ENCODE measurements at places on chromosomes 11 and 22. TPM values are rescaled to one million over a fixed set of nuclear protein-coding genes. Genes with fewer than 3 reads are reported as not detected.

- no peak for DNase-seq
These were observed 40.1 kb upstream of the CLMP start for GRCh38 chr11:123235117-123235655.

DNA sequence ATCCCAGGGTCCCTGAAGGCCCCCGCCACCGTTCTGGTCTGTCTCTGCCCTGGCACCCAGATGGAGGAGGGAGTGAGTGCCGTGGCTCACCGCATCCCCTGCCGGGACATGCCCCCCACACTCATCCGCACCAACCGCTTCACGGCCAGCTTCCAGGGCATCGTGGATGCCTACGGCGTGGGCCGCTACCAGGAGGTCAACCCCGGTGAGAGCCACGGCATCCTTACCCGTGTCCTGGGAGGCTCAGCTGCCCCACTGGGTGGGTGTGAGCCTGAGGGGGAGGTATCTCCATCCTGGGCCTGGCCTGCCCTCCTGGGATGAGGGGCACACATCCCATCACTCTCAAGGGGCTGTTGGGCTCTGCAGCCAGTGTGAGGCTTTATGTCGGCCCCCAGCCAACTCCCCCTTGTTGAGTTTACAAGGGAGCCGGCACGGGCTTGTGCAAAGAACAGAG is 6.1 kb downstream of the TCIRG1 start:
- DNase-seq = no peak

DNA sequence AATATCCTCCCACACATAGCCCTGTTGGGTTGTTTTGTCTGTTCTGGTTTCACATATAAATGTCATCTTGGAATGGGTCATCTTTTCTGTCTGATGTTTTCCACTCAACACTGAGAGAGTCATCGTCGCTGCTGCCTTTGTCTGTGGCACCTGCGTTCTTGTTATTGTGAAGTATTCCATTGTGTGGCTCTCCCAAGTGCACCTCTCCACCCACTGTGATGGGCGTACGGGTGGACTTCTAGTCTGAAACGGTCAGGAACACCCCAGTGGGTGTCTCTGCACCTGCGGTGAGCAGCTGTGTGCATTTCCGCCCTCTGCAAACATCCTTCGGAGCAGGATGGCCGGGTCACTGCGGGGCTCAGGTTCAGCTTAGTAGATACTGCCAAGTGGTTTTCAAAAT is 34.5 kb upstream of the RTL6 start:
- no peak for DNase-seq

DNA sequence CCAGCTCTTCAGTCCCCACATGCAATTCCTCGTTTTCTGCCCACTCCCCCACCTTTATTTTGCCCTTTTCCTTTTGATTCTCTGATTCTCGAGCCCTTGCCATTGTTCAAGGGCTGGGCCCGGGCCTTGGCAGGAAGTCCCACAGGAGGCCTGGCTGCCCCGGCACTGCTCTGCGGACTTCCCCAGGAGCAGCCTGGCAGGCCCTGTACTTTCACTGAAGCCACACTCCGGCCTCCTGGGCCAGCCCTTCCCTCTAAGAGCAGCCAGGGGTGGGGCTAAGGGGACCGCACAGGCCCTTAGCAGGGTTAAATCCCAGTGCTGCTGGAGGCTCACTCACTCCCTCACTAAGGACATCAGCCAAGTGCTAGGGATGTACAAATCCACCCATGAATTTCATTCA is 4.1 kb downstream of the LRRC32 start:
- peak; percentile 46 for DNase-seq

DNA sequence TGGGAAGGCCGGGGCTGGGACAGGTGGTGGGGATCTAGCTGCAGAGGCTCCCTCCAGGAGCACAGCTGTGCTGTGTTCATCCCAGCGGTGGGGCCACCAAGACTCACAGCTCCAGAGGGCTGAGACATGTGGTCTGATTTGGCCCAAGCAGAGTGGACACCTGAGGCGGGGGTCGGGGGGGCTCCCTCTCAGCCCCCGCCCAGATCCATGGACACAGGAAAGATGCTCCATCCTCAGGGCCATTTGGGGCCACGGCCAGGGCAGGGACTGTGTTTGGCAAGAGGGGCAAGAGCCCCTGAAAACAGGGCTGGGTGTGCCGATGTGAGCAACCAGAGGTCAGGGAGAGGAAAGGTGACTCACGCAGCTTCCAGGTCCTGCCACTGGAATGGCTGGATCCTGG is 219.4 kb downstream of the BRD1 start:
- no peak for DNase-seq

- no peak for DNase-seq
These were observed 324.0 kb upstream of the PLET1 start for GRCh38 chr11:112584672-112585071.

- DNase-seq = no peak
These were observed 63.8 kb upstream of the UCP3 start for GRCh38 chr11:74072721-74073120.

DNA sequence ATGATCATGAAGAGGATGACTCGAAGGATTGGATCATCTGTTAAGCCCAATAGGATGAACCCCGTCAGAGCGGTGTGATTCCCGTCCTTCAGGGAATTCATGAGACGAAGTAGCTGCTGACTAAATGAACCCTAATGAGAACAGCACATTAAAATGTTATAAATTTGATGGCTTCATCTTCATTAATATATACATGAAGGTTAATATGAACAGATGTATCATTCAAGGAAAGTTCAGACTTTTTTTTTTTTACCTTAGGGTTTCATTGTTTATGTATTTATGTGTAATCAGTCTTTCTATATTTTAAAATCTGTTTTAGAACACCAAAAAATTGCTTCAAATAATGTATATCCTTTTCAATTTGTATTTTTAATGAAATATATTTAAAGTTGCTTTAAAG is at the start of gene OR5P2:
OR5P2 (minus strand) TSS at position 101 of the 400 bp plus-strand sequence; CDS start at position 101, 0 bp downstream.
- no peak for DNase-seq

GRCh38 chr11:110493346-110493745 is 63.6 kb downstream of the FDX1 start:
- no peak for DNase-seq

DNA sequence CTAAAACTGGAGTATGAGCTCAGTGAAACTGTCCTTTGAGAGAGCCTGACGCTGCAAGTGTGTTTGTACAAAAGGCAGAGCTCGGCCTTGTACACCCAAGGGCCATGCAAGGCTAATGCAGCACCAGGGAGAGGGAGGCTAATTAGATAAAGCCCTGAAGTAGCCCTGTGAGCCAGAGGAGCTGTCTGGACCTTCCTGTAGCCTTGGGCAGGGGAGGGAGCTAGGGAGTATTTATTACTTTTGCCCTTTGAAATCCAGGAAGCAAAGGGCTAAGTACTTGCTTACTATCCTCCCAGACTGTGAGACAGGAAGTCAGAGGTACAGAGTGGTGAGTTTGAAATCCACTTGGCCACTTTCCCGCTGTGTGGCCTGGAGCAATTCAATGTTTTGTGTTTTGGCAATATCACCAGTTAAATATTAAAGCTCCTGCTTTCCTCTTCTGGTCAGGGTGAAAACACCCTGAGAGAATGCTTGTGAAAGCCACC is 10.2 kb upstream of the LDHA start:
- DNase-seq = peak; percentile 79

DNA sequence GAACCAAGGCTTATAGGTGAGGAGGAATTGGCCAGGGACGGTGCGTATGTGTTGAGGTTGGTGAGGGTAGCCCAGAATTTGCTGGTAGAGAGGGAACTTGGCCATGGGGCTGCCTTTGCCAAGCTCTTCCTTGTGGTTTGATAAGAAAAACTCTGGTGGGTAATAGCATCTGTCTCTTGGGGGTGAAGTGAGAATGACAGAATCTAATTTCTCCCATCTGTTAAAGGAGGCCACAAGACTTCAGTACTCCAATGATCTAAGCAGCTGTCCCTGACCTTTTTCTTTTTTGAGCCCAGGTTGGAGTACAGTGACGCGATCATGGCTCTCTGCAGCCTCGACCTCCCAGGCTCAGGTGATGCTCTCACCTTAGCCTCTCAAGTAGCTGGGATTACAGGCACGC is 36.0 kb upstream of the PICK1 start:
- no peak for DNase-seq

DNA sequence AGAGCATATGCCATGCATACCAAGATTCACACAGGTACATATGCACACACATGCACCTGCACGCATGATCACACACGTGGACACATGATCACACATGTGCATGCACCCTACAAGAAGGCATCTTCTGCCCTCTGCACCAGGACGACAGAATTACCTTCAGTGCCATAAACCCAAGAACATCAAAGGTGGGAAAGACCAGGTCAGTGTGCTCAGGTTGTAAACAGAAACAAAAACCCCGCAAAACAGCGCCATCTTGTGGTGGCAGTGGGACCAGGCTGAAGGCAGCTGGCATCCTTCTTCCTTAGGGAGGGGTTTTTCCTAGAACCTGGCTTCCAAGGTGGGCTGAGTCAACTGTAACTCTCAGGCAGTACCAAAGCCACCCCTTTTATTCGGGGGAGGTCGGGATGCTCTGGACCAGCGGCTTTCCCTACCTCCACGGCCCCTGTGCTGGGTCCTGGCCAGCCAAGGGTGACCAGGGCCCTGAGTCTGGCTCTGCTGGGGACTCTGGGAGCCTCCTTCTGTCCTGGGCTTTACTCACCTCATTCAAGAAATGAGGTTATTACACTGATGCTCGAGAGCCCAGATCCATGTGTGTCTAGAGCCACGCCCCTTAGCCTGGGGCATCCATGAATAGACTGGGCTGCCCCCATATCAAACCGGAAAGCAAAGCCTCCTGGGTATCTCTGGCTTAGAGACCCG is 69.4 kb upstream of the FGF3 start:
- DNase-seq = peak; percentile 38

DNA sequence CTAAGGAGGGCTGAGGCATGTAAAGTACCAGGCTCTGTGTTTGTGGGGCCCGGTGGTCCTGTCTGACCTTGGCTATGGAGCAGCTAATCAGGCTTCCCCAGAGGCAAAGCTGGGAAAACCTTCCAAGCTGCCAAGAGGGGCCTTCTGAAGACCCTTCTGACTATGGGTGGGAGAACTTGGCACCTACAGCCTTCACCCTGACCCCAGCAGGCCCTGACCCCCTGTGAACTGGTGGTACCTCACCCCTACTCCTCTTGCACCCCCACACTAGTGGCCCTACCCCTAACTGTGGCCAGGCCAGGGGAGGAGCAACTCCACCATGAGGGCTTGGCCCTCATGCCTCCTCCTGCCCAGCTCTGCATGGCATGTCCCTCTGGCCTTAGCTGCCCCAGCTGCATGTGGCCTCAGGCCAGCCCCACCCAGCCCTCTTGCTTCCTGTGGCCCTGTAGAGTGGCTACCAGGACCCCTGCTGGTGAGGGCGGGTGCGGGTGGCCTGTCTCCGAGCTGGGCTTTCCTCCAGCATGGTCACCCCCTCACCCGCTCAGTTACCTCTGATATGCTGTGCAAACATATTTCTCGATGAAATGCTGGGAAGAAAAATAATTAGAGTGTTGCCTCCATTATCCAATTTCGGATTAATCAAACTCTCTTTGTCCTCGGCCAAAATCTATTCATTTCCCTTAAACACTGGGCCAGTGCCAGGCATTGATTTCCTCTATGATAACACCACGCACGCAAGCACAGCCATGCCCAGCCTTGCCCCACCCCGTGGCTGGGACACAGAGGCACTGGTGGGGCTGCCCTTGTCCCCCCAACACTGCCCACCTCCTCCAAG is 7.5 kb downstream of the GNAZ start:
- DNase-seq = no peak

- DNase-seq = no peak
These were observed 50.5 kb upstream of the ADA2 start for GRCh38 chr22:17269607-17270261.

- DNase-seq = peak; percentile 95
These were observed 5.9 kb upstream of the CNTF start for GRCh38 chr11:58616594-58616993.

- peak; percentile 69 for DNase-seq
These were observed 15.5 kb downstream of the APOL3 start for GRCh38 chr22:36144886-36145541.

- no peak for DNase-seq
These were observed 30.6 kb downstream of the ARVCF start for GRCh38 chr22:19986011-19986409.

DNA sequence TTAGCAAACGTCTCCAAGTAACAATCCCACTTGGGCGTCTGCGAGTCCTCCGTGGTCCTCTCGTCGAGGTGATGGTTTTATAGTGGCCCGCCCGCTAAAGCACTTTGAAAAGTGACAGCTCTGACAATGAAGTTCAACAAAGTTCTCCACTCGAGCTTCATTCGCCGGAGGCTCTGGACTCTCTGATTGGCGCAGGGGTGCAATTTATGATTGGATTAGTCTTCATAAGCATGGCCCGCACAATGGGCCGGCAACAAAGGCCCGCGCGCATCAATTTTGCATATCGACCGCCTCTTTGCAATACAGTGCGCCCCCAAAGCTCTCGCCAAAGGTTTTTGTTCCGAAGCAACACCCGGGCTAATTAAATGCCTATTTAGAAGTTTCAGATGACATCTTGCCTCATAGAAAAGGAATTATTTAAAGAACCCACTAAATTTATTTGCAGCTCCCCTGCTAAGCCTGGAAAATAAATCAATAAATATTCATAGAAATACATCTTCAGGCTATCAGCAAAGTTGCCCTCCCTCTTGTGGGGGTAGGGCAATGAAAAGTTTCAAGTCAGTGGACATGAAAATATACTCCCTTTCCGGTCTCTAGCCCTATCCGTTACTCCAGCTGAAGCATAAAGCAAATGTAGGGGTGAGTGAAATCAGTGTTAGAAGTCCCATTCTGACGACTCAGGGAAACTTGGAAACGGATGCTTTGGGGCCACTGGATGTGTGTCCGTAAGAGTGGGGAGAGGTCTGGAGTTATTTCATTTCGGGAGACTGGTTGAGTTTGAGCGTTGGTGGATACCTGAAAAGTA is at the start of gene DBX1:
DBX1 (minus strand) TSS at position 51 of the 805 bp plus-strand sequence. CDS start 151 bp downstream, outside the sequence.
- no peak for DNase-seq

DNA sequence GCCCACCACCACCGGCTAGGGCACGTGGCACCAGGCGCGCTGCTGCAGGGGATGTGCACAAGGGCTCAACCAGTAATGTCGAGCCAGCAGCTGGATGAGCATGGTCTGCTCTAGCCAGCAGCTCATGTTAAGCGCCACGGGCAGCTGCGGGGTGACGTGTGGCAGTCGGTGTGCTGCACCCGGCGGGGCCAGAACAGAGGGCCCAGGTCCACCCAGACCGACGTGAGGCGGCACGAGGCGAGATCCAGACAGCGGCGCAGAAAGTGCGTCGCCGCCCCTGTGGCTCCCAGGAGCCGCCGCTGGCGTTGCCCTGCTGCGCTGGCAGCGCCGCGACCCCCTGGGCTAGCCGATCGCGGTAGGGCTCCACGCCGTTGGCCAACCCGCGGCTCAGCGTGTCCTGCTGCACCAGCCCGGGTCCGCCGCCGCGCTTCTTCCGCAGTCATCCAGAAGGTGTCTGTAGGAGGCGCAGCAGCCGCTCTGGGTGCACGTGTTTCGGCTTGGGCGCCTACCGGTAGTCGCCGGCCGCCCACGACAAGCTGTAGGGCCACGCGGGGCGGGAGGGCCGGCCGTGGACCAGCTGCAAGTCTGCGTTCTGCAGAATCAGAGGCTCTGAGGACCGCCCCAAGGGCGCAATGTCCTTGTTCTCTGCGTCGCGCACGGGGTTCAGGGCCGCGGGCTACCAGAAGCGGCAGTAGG is 4.6 kb upstream of the GALR3 start:
- peak; percentile 35 for DNase-seq

CABP4 gene
- total RNA-seq = not detected

ADAMTS8 gene
- under 0.01 TPM for total RNA-seq

LIF gene
- 130 TPM for total RNA-seq

MUC15 gene
- total RNA-seq = not detected

CABP7 gene
- under 0.01 TPM for total RNA-seq

C11orf16 gene
- not detected for total RNA-seq

C11orf86 gene
- total RNA-seq = not detected

KRTAP5-10 gene
- not detected for total RNA-seq

WNT7B gene
- total RNA-seq = under 0.01 TPM

MFNG gene
- not detected for total RNA-seq

SULT4A1 gene
- total RNA-seq = 1.1 TPM

OR8G5 gene
- total RNA-seq = not detected

FADS2 gene
- 31.9 TPM for total RNA-seq

ROM1 gene
- 2.2 TPM for total RNA-seq

GDPD5 gene
- total RNA-seq = 1.7 TPM

Data from IMR-90 (cell line).